ENCODE measurements at places on chromosomes 7 and 10. TPM values are rescaled to one million over a fixed set of nuclear protein-coding genes. Genes with fewer than 3 reads are reported as not detected.

- DNase-seq, result no peak
Observed at GRCh38 chr7:780081-780480, 52.2 kb upstream of the SUN1 start.

GRCh38 chr7:76262683-76263402, 39.6 kb upstream of the HSPB1 start:
- peak; percentile 65 for DNase-seq

GRCh38 chr10:132556994-132557441, 19.4 kb downstream of the INPP5A start:
- no peak for DNase-seq

DNA sequence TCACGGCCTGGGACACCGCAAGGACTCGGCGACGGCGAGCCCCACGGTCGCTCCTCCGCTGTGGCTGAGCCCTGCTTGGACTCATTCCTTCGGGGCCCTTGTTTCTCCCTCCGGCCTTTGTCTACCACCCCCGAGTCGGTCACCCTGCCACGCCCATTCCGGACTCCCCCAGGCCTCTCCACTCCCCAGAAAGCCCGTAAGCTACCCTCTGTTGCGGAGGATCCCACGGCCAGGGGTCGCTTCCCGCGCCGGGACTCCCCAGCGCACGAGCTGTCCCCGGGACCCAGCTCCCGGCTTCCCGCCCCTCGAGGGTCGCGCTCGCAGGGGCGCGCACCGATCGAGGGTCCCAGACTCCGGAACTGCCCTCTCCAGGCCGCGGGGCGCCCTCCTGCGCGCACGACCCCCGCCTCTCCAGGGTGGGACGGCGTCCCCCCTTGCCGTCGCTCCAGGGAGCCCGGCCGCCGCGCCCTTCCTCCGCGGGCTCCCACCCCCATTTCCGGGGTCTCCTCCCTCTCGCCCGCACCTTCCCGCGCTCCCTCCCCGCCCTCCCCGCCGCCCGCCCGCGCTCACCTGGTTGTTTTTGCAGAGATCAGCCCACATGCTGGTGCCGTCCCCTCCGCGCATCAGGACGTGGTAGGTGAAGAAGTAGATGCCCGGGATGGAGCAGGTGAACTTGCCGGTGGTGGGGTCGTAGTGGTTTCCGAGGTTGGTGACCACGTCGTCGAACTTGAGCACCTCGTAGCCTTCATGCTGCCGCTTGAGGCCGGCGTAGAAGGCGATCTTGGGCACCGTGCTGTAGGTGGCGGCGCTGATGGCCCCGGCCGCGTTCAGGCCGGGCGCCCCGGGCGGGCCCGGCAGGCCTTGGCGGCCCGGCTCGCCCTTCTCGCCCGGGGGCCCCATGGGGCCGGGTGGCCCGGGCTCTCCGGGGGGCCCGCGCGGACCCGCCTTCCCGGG, 1.5 kb downstream of the C1QL3 start:
- no peak for DNase-seq

- no peak for DNase-seq
Observed at GRCh38 chr7:39451901-39452300, 114.3 kb upstream of the YAE1 start.

DNA sequence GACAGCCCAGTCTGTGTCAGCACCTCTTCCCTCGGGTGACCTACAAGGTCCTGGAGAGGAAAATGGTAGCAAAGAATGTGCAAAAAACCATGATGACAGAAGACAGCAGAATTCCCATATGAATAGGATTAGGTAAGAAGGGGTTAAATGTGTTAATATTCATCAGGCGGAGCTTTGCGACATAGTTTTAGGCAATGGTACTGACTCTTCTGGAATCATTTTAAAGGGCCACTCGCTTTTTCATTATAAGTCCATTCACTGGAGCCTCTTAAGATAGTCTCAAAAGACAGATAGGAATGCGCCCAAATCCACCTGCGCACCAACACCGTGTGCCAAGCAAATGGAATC, 38.2 kb downstream of the DLG5 start:
- no peak for DNase-seq

DNA sequence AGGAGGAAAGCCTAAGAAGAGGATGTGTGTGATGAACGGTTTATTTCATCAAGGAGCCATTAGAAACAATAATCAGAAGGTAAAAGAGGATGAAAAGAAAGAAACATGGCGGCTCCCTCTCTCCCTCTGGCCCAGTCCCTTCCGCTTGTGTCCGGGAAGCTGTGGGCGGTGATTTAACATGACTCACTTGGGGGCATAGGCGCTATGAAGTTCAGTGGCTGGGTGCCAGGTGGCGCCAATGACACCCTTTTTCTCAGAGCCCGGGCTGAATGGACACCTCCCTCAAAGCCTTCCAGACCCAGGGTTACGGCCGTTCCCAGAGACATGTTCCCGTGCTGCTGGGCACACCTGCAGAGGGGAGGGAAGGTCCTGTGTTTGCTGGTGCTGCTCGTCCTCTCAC, 244.0 kb downstream of the SKAP2 start:
- peak; percentile 33 for DNase-seq

- DNase-seq, result no peak
Observed at GRCh38 chr7:109532262-109532992, 962.8 kb downstream of the DNAJB9 start.

- DNase-seq, result no peak
Observed at GRCh38 chr7:131735101-131735500, 178.7 kb upstream of the PODXL start.

DNA sequence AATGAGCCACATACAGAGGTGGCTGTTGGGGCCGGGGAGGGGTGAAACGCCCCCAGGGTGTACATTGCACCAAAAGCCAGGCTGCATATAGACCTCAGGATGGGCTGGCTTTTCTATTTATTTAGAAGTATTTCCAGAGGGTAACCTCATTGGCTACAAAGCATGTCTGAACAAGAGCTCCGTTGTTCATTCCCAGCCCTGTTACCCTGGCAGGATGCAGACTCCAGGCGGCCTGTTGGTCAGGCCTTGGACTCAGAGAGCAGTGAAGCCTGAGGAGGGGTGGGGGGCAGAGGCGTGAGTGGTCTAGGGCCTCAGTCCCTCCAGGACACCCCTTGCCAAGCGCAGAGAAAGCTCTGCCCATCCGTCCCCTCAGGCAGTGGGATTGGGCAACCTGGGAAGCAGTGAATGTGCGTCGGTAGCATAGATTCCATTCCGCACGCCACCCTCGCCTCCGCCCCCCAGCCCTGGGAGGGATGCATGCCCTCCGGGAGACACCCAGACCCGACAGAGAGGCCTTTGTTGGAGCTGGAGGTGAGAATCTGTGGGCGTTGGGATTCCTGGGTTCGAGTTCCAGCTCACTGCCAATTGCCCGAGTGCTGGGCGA, 41.9 kb downstream of the TCF7L2 start:
- no peak for DNase-seq

RAPGEF5 gene
- 0.84 TPM for total RNA-seq

DNAH11 gene
- 0.40 TPM for total RNA-seq

TAS2R4 gene
- total RNA-seq, result 1.3 TPM

DDX21 gene
- 266 TPM for total RNA-seq

TAS2R3 gene
- total RNA-seq, result 0.78 TPM

All from NCI-H460 (cell line).